ENCODE measurements at places on chromosomes 11 and 22.

- DNase-seq: no peak
These were observed 561.0 kb downstream of the INSC start for GRCh38 chr11:15675683-15676082.

- peak; percentile 41 for DNase-seq
These were observed 582.6 kb downstream of the METTL15 start for GRCh38 chr11:28690746-28691145.

GRCh38 chr22:22178992-22179391, 65.6 kb upstream of the VPREB1 start:
- DNase-seq: no peak

GRCh38 chr11:73388265-73389133, 12.3 kb downstream of the RELT start:
- no peak for DNase-seq

DNA sequence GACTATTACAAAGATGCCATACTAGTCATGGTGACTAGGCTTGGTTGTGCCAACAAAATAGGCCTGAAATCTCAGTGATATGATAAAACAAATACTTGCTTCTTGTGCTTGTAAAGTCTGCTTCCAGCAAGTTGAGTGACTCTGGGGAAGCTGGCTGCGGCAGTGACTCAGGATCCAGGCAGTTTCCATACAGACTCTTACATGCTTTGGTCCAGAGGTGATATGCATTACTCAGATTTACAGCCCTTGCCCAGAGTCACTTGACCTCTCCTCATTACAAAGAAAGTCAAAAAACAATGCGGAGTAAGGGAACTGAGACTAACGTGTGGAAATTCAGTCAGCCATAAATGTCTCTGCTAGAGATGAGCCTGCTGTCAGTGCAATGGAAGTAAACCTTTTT, 387.5 kb downstream of the KCNA4 start:
- peak; percentile 74 for DNase-seq

GRCh38 chr11:128582496-128583366, 4.6 kb downstream of the ETS1 start:
- DNase-seq: peak; percentile 97
